ENCODE measurements at places on chromosomes 5 and 9.

DNA sequence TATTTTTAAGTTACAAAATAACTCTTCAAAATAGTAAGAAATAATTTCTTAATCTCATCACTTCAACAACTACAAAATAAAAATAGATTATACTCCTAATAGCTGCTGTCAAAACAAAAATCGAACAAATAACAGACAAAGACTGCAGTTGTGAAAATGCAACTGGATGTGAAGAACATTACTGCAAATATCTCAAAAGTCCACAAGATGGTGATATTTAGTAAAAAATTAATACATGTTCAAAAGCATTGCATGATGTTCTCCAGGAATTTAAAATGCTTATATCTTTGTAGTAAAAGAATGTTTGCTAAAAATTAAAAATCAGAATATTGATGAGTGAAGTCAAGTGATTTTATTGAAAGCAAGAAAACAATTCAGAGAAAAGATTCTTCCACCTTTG is 66.2 kb downstream of the MPDZ start:
- no peak for DNase-seq

DNA sequence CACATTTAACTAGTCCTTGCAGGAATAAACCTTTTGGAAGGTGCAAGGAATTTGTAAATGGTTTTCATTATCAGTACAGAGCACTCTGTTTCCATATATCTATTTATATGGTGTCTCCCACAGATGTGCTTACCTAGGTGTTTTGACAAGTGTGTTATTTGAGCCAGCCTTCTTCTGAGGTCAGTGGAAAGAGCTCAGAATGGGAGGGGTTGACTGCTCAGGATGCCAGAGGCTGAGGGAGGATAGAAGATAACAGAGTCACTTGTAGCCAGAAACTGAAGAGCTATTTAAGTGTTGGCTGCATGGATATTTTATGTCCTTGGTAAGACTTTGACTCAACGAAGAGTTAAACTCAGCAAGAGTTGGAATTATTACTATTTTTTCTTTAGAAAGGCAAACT is 5.0 kb downstream of the CMYA5 start:
- DNase-seq, result no peak

DNA sequence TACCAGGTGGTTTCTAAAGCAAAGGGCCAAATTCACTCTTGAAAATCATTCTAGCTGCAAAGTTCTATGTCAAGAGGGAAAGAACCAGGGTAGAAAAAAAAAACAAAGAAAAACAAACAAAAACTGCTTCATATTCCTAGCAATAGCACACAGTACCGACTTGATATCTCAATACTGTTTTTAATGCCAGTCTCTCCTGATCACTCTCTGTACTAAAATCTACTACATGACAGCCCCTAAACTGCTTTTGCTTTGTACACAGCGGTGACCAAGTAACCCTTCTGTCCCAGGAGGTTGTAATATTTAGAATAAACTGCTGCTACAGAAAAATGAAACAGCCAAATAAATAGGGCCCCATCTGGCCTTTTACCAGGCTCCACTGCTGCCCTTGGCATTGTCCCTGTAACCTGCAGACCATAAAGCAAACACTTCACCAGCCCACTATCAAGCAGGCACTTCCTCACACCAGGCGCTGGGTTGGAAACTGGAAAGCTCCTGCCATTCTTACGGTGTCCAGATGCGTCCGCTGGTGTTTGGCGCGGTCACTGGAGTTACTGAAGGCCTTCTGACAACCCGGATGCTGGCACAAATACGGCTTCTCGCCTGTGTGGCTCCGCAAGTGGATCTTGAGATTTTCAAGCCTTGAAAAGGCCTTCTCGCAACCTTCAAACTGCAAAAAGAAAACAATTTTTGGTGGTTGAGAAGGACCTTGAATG is 363.2 kb downstream of the GLIS3 start:
- DNase-seq, result no peak

- no peak for DNase-seq
These were observed 33.0 kb upstream of the NFIB start for GRCh38 chr9:14346811-14347405.

DNA sequence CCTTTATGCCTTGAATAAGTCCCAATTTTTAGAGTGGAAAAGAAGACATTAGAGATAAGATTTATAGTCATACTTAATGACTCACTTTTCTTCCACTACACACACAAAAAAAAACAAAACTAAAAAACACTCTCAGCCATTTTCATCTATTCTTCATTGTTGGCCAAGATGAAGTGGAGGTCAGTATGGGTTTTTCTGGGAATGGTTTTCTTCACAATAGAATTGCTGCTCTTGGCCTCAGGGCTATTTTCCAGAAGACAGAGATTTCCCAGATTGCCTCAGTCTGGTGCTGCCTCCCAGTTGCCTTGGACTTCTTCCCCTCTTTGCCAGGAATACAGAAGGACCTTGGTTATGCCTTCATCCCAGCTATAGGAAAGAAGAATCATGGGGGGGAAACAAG is 463.7 kb downstream of the TMEM232 start:
- DNase-seq, result no peak

DNA sequence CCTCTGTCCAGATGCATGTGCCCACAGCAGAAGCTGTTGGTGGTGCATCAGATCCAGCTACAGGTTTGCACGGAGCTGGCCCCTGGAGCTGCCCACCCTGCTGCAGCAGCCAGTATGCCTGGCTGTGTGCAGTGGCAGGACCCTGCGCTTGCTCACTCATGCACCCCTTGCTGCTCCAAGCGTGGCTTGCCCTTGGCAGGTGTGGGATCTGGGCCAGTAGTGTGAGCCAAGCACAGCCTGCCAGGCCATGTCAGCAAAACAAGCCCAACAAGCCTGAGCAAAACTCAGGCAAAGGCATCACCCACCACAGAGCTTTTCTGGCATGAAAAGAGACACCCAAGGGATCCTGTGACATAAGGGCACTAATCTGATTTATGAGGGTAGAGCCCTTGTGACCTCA is 18.3 kb upstream of the ECPAS start:
- no peak for DNase-seq

DNA sequence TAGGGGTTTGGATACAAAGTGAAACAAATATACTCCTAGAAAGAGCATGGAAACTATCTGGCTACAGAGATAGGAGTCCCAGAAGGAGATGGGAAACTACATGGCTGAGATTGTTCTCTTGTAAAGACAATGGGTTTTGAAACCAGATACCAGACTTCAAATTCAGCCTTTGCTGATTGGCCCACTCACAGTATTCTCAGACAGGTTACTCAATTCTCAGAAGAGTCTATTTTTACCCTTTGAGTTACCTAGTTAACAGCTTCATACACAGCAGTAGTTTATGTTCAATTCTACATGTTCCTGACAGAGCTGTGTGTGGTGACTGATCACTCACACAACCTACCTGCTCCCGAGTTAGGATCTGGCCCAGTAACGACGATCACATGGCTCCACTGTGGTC is 14.1 kb downstream of the ZFP62 start:
- DNase-seq, result no peak

Measured in HAP-1 (cell line).